ENCODE measurements at places on chromosomes 4 and X. TPM values are rescaled to one million over a fixed set of nuclear protein-coding genes. Genes with fewer than 3 reads are reported as not detected.

The ADGRA3 gene
- total RNA-seq = 36.2 TPM

The CTAG1B gene
- total RNA-seq = not detected

The SPARCL1 gene
- total RNA-seq = not detected

The CLCN5 gene
- total RNA-seq = 9.4 TPM

The SYP gene
- 0.92 TPM for total RNA-seq

The AFF1 gene
- total RNA-seq = 4.6 TPM

The MRFAP1 gene
- total RNA-seq = 64.5 TPM

The PDLIM3 gene
- total RNA-seq = 7.8 TPM
